ENCODE measurements at places on chromosomes 6 and 20.
A peak's percentile ranks its signal among the peaks of the same experiment; 100 is the strongest.

- peak; percentile 13 for DNase-seq
Observed at GRCh38 chr6:27156874-27157458, 90.5 kb upstream of the PRSS16 start.

DNA sequence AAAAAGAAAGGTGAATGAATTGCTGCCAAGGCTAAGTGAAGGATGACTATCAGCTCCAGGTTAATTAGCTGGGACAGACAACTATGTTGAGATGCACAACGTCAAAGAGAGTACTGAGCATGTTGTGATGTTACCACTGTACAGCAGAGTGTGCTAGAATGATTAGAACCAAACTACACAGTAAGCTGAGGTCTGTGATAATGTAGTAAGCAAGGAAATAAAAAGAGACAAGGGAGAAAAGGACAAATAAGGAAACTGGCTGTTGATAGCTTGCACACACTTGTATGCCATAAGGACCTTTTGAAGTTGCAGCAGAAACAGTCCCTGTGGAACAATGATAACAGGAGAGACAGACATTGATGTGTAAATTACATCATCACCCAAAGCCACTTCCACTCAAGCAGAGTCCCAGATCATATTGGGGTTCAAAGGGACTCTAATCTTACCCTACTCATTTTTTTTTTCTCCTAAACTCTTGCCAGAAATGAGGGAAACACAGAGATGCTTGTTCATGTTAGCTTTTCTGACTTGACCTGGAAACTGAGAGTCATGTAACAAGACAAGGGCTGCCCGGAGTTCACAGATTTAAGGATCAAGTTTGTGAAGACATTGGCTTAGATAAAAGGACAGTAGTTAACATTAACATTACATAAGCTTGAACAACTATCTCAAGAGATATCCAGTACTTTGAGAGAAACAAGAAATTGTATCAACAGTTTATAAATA lies 189.9 kb downstream of the CENPW start:
- DNase-seq = no peak

- no peak for DNase-seq
Observed at GRCh38 chr6:34979994-34980393, 90.9 kb downstream of the ANKS1A start.

GRCh38 chr20:18805881-18806280 lies 7.7 kb upstream of the SCP2D1 start:
- DNase-seq = no peak

GRCh38 chr6:127690092-127690491 lies 113.1 kb downstream of the C6orf58 start:
- DNase-seq = peak; percentile 26

DNA sequence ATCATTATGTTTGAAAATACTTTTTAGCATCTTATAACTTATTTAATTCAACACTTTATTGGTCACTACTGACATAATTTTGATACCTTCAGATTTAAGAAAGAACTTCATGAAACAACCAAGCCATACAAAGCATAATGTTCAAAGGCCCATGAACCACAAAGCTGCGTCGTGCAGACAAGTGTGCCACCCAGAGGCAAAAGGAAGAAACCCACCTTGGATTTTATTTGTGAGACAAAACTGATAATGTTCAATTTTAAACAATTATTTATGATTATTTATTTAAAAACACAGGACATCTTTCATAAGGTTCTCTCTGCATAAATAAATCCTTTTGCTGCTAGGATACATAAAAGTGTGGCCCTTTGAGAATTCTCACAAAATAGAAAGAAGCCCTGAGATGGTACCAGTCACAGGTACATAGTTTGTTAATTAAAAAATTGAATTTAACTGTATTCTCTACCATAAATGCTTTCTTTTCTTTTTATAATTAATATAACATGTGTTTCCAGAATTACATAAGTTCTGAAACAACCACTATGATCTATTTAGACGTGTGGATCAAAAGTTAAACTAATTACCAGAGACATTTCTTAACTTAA lies 143.7 kb downstream of the RALGAPA2 start:
- DNase-seq = peak; percentile 62

GRCh38 chr6:27684264-27685211 lies 211.6 kb upstream of the ZNF184 start:
- DNase-seq = peak; percentile 66

GRCh38 chr20:49501917-49502316 lies 19.4 kb upstream of the KCNB1 start:
- DNase-seq = peak; percentile 24

- no peak for DNase-seq
Observed at GRCh38 chr6:37085198-37085597, 79.7 kb downstream of the FGD2 start.

DNA sequence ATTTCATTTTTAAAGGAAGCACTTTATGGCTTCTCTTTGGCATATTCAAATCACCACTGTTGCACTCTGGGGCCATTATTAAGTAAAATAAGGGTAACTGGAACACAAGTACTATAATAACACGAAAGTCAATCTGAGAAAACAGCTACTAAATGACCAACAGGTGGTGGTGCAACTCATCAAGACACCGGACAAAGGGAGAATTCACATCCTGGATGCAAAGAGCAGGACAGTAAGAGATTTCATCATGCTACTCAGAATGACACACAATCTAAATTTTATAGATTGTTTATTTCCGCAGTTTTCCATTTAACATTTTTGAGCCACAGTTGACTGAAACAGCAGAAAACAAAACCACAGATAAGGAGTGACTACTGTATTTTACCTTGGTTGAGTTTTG lies 27.6 kb upstream of the LY86 start:
- peak; percentile 23 for DNase-seq

- no peak for DNase-seq
Observed at GRCh38 chr6:107186047-107186446, 70.7 kb upstream of the BEND3 start.

- no peak for DNase-seq
Observed at GRCh38 chr6:143842461-143842901, 657 bp upstream of the LTV1 start.

GRCh38 chr6:163577404-163577803 lies 162.9 kb downstream of the QKI start:
- no peak for DNase-seq

DNA sequence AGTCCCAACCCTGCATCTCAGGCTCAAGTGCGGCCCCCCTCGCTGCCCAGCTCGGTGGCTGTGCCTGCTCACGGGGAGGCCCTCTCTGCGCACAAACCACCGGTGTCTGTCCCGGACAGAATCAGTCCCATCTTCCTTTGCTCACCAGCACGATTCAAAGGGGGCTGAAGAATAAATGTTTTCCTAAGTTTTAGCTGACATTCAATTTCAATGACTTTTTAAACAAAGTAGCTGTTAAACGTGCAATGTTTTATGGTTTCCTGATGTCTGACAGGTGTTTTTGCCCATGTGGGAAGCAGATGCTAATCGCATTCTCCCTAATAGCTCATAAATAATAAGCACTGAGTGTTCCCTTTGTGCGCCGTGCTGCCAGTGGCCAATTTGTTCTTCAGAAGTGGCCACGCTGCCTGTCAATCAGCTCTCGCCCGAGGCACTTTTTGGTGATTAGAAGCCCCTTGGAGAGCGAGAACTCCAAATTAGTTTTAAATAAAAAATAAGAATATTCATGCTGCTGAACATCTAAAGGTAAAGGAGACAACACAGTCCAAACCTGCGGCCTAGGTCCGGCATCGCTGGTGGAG lies 26.3 kb downstream of the BHLHE23 start:
- DNase-seq = no peak

DNA sequence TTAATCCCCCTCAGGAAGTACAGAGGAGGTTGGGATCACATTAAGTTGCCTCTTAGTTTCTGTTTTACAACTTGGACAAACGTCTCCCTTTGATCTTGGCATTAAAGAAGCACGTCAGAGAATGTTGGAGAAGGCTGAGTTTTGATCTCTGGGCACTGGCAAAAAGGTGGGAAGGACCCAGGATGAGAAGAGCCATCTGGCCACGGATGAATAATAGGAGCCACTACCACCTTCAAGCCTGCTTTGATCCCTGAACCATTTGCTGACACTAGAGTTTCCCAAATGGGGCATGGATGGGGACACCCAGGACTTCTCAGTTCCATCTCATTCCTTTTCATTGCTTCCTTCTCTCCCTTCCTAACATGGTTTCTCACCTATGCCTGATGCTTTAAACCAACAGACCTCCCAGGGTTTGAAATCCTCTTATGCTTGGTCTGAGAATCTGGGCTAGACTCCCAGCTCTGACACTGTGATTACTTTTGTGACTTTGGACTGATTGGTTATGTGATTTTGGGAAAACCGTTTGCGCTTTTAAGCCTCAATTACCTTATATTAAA lies 5.8 kb downstream of the TM9SF4 start:
- no peak for DNase-seq

GRCh38 chr6:144606083-144606482 lies 320.9 kb downstream of the UTRN start:
- no peak for DNase-seq

GRCh38 chr20:10710991-10711775 lies 37.4 kb upstream of the JAG1 start:
- DNase-seq = no peak

GRCh38 chr6:19362396-19362795 lies 474.8 kb upstream of the ID4 start:
- no peak for DNase-seq

- DNase-seq = no peak
Observed at GRCh38 chr6:144361016-144361415, 75.9 kb downstream of the UTRN start.

DNA sequence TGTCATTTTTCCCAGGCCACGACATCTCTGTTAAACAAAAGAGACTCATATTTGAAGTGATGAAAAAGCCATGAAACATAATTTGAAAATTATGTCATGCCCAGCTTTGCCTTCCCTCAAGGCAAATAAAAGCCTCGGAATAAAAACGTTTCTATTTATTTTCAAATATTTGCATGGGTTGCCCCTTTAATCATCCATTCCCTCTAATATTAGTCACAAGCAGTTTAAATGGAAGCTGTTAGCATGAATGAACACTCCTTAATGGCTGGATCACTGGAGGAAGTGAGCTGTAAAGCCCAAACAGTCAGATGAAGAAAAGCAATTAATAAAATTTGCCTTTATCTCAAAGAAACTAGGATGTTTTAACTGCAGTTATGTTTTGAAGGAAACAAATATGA lies 69.3 kb upstream of the STMND1 start:
- no peak for DNase-seq

DNA sequence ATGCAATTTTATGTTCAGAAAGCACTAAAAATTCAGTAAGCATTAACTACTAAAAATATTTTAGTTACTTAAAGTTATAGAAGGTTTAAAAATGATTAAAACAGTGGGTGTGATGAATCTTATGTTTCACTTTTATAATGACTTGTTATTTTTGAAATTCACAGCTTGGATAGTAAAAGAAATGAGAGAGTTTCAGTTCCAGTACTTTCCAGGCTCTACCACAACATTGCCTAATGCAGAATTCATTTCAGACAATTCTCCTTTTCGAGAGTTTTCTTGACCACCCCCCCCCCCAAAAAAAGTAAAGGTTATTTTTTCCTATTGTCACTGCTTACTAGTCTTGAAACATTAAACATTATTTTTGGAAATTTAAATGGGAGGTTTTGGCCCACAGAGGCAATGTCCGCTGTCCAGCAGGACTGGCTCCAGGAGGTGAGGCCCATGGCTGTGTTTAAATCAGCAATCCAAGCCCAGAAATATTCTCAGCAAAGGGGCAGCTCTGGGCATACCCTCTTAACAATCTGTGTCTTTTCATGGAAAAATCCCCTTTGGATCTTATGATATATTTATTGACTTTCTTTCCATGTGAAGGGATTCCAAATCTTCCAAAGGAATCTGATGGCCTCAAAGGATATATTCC lies 519.9 kb downstream of the MAFB start:
- no peak for DNase-seq

- peak; percentile 53 for DNase-seq
Observed at GRCh38 chr20:1327241-1327653, 1.7 kb downstream of the SDCBP2 start.

DNA sequence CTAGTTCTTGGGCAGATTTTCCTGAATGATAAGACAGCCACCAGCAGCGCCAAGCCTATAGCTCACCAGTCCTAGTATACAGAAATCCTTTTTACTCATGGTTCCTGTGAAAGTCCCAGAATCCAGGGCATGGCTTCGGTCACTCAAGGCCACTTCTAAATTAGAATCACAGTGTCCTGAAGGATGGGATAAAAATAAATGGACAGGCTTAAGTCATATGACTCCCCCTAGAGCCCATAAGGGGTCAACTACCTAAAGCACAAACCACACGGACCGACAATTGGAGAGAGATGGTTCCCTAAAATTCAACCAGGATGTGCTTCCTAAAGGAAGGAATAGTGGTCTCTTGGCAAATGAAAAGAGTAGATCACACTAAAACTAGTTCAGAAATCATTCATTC lies 404.1 kb upstream of the PLCB4 start:
- peak; percentile 31 for DNase-seq

DNA sequence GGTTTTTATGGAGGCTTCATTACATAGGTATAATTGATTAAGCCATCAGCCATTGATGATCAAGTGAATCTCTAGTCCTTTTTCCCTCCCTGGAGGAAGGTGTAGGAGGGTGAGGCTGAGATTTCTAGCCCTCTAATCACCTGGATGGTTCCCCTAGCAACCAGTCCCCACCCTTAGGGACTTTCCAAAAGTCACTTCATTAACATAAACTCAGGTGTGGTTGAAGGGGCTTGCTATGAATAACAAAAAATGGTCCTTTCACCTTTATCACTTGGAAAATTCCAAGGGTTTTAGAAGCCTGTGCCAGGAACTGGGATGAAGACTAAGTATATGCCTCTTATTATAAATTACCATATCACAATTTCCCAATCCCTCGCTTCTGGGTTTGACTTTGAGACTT lies 40.4 kb downstream of the SMPDL3A start:
- no peak for DNase-seq

- no peak for DNase-seq
Observed at GRCh38 chr6:70257768-70258273, 45.1 kb downstream of the COL9A1 start.

- DNase-seq = no peak
Observed at GRCh38 chr20:19382386-19383340, 170.2 kb downstream of the SLC24A3 start.

- DNase-seq = no peak
Observed at GRCh38 chr6:154430481-154430919, 73.9 kb upstream of the IPCEF1 start.

DNA sequence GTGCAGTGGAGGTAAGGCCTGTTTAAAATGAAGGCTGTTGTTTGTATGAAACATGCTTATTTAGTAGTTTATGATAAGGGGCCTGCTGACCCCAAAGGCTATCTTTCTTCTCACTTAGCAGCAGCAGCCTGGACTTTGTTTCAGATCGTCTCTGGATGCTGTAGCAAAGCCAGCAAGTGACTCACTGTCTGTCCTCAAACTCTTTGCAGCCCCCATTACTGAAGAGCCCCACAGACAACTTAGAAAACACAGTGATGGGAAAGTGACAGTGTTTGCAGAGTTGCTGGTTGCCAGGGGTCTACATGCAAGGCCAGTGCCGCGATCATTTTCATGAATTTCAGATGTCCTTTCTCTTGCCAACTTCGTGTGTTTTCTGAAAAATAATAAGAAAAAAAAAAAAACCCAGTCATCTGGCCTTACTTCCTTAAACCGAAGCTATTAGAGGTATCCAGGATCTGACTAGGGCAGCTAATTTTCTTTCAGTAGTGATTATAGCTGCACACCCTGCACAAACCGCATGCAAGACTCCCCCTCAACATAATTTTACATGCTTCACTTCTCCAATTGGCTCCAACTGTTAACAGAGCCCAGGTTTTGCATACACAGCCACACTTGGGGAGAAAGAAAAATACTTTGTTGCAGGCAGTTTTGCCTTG lies 11.6 kb upstream of the F13A1 start:
- DNase-seq = no peak
